ENCODE measurements at places on chromosomes 11 and 22.

DNA sequence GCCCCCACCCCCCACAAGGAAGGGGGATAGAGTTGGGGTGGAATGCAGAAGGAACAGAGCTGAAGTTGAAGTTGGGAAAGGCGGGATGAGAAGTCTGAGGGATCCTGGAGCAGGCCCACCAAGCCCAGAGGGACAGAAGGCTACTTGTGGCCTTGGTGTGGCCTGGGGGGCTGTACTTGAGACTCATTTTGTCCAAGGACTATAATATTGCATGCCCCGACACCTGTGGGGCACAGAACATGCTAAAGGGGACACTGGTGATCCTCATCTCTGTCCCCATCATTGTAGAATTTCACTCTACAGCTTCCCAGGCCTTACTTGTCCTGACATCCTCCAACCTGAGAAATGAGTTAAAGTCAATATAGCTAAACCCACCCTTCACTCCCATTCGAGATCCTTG is 1.3 kb downstream of the ESAM start:
- no peak for DNase-seq

DNA sequence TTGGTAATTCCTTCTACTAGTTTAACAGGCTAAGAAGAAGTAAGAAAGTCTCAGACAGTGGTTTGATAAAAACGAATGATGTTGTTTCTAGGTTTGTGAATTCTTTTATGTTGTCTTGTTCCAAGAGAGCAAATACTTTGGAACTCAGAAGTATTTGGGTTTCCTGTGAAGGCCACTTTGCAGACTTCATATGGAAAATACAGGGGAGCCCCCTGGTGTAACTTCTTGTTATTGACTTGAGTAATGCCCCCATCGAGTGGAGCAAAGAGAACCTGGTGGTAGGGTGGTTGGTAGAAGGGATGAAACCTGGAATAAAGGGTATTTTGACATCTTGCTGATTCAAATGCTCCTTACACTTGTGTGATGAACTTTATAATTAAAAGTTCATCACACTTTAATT is 40.0 kb upstream of the PTH start:
- DNase-seq: no peak

GRCh38 chr11:26297189-26297975 is 34.5 kb upstream of the ANO3 start:
- no peak for DNase-seq

DNA sequence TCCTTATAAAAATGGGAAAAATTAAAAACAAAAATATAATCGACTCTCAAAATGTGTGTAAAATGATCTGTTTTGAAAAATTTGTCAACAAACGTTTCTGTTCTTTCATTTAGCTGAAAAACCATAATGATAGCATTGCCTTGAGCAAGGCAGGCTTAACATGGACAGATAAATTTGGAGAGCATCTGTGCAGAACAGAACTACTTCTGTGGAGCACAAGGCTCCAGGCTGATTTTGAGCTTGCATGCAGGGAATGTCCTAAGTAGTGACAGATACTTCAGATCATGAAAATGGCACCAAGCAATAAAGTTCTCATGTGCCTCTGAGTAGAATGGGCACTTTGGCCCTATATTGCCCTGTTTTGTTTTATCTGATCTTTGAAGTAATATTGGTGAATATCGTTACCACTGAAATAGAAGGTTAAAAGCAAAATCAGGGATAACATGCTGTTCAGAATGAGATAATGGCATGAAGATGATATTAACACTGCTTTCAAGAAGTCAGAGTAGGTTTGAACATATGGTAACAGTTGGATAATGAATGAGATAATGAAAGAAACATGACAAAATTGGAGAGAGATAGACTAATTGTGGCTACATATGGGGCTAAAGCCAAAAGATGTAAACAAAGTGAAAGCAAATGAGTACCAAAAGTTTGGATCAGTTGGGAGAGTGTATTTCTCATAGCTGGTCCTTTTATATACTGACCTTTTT is 730.5 kb upstream of the CCDC179 start:
- DNase-seq: no peak

- no peak for DNase-seq
These were observed 486.4 kb upstream of the ISX start for GRCh38 chr22:34579519-34579918.

DNA sequence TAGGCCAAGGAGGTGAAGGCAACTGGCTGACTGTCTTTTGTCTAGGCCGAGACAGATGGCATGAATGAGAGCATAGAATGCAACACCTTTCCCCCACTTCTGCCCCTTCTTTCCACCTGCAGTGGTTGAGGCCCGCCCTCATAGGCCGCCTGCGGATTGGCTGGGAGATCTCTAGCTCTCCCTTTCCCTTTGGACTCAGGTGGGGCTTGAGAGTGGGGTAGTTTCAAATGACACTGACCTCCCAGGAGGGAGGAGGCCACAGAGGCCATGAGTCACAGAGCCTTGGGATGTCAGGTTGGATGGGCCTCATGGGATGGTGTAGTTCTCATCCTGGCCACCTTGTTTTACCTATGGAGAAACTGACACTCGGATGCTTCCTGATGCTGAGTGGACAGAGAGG is 9.1 kb downstream of the MICAL2 start:
- DNase-seq: no peak

- DNase-seq: no peak
These were observed 2.7 kb upstream of the VPS37C start for GRCh38 chr11:61163714-61164605.

- DNase-seq: no peak
These were observed 13.7 kb downstream of the POU2AF3 start for GRCh38 chr11:111312076-111312475.

GRCh38 chr22:40289991-40290459 is 56.3 kb upstream of the ADSL start:
- DNase-seq: peak; percentile 39

DNA sequence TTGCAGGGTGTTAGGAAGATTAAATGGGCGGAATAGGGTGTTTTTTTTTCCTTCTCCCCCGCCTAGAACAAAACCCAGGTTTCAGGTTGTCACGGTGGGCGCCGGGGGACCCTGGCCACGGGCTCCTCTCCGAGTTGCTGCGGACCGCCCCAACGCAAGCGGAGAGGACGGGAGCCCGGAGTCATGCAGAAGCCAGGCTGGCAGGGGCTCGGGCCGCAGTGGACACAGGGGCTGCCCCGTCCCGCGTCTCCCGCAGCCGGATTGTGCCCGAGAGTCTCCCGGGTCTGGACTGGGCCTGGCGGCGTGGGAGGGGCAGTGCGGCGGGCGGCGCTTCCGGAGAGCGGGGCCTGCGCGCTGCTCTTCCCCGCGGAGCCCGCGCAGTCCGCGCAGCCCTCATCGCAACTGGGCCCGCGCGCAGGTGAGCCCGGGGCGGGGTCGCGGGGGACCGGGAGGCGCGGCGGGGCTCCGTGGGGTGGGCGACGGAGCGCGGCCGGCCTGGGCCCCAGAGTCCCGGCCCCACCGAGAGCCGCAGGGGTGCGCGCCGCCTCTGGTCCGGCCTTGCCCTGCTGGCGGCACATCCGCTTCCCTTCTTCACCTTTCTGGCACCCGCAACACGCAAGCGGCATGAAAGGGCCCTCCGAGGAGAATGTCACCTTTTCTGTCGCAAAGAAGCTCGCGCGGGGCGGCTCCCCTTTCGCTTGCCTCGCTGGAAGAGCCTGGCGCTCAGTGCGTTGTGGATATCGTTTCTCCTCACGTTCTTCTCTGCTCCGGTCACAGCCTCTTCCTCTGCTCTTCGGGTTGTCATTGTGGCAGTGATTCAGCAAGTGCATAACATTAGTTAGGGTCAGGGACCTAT is at the start of gene TIRAP:
TSS of gene TIRAP (plus strand) at position 358 of the 856 bp plus-strand sequence. CDS start 7,802 bp downstream, outside the sequence.
- no peak for DNase-seq

- no peak for DNase-seq
These were observed 25.1 kb downstream of the KIAA1671 start for GRCh38 chr22:24977370-24978221.

GRCh38 chr11:57370251-57370650 is 10.7 kb downstream of the PRG3 start:
- DNase-seq: no peak

- no peak for DNase-seq
These were observed 28.2 kb upstream of the CCDC81 start for GRCh38 chr11:86346513-86346912.

- no peak for DNase-seq
These were observed 7.5 kb upstream of the KRTAP5-7 start for GRCh38 chr11:71519546-71519945.

DNA sequence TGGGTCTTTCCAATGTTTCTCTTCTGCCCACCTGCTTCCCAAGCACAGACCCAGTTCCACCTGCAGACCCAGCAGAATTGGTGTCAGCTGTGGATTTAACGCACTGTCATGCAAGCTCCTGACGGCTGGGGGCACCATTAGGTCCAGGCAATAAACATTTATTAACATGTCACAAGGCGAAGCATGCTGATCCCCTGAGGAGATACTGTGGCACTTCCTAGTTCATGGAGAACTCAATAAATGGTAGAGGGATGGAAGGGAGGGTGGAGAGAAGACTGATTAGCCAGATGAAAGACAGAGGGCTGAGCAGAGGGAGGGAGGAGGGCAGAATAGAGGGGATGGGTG is 68.3 kb upstream of the TSPAN18 start:
- DNase-seq: no peak

DNA sequence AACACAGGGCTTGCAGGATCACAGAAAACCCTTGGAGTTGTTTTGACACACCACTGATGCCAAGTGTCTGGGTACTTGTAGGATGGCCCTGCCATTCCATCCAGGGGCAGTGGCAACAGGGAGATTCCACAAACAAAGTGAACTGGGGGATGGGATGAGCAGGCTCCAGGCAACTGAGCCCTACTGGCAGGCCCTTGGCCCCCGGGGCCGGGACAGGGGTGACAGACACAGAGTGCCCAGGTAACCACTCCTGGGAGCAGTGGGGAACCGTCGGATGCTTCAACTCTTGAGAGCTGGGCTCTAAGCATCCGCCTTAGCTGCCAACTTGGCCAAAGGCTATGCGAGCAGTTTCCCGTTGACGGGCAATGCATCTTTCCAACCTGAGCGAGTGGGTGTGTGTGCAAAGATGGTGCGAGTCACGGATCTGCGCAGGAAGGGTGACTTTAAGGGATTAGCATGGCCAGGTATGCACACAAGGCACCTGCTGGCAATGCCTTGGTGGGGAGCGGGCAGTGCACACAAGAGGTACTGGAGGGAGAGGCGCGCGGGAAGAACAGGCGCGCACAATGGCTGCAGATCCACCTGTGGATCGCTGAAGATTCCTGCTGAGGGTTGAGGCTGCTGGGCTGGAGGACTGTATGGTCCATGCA is 83.1 kb upstream of the PRODH start:
- no peak for DNase-seq

GRCh38 chr11:36292311-36292722 is 3.1 kb upstream of the COMMD9 start:
- DNase-seq: no peak

DNA sequence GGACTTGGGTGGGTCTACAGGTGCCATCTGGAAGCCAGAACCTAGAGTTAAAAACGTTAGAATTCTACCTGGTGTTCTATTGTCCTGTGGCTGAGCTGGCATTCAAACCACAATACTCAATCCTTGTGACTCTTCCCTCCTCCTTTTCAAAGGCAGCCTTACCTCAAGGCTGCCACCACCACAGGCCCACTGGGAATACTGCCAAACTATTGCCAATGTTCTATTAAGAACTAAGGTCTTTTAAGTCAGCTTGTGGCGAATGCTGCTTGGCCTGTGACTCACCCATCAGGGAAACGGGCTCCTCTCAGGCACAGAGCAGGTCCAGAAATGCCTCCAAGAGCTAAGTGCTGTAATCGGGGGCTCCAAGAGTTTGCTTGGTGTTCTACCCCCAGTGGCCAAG is 1008.4 kb downstream of the JRKL start:
- DNase-seq: no peak

DNA sequence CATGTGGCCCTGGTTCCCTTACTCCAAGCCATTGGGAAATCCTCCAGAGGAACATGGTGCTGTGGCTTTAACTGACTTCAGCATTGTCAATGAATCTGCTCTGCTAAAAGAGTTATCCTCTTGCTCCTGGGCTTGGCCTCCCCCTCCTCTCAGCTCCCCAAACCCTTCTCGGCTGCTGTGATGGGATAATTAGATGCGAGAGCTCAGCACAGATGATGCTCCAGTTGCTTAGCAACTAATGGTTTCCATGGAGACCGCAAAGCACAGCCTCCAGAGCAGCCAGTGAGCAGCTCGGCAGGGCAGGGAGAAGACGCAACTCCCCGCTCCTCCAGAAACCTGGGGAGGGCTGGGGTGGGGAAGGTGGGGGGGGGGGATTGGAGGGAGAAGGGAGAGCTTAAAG is 2.8 kb upstream of the UPK2 start:
- DNase-seq: no peak
